HTR-8/SVneo (cell line): ENCODE measurements at places on chromosomes 2 and 18.

GRCh38 chr18:39938676-39939608 lies 2016.1 kb upstream of the PIK3C3 start:
- no peak for DNase-seq

GRCh38 chr2:97751752-97752151 lies 38.4 kb downstream of the ZAP70 start:
- DNase-seq = no peak

DNA sequence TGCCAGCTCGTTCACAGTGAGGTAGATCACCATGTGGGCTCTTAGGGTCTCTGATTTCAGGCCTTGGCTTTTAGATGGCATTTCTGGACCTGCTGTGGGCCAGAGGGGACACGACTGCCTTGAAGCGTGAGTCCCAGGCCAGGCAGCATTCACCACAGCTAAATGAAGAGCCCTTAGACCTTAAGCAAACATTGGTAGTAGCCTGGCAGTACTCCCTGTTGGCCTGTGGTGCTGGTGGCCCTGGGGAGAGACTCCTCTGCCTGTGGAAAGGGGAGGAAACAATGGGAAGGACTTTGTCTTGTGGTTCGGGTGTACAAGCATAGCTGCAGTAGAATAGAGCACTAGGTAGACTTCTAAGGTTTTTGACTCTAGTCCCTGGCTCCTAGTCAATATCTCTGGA lies 456.0 kb upstream of the DCC start:
- no peak for DNase-seq

DNA sequence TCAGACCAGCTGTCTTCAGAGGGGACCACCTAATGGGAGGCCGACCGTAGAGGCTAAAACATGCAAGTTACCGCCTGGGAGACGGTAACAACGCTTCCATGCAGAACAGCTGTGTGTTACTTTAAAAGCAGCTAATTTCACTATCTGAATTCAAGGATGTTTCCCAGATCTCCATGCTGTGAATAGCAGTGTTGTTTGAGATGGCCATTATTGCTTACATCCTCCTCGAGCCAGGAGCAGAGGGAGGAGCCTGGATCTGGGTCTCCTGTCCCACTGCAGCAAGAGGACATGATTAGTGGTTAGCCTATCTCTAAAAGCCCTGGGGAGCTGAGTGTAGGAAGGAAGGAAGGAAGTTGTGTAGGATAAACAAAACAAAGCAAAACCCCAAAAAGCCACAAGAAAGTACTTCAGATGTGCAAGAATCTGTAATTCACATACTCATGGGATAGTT lies 50.9 kb downstream of the ACTR2 start:
- no peak for DNase-seq

GRCh38 chr2:217890445-217890844 lies 112.3 kb downstream of the TNS1 start:
- DNase-seq = peak; percentile 31

DNA sequence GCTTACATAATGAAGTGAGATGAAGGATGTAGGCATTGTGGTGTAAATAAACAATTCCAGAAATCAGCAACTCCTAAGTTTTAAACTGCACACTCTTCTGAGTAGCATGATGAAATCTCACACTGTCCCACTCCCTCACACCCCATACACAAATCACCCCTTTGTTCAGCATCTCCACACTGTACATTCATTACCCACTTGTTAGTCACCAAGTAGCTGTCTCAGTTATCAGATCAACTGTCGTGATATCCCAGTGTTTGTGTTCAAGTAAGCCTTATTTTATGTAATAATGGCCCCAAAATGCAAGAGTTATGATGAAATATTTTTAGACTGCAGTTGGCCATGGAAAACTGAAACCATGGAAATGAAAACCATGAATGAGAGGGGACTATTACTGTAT lies 135.7 kb downstream of the GRB14 start:
- DNase-seq = no peak

GRCh38 chr2:84451579-84451978 lies 7.5 kb downstream of the SUCLG1 start:
- DNase-seq = no peak

GRCh38 chr2:239919774-239920692 lies 105.1 kb downstream of the NDUFA10 start:
- DNase-seq = no peak

DNA sequence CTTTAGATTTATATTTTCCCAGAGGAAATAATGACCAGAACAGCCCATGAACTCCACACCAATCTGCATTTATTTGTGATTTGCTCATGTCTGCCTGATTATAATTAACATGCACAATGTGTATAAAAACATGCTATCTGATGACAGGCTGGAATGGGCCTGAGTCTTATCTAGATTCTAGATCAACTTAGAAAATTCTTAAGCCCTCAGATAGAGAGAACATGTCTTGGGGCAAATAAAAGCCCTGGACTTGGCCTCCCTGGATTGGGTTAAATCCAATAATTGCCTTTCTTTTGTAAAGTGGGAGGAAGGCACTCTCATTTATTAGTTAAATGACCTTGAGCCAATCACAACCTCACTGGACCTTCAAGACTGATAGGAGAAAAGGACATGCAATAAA lies 61.8 kb downstream of the EVA1A start:
- no peak for DNase-seq
